ENCODE measurements at places on chromosomes 1 and 21. TPM values are rescaled to one million over a fixed set of nuclear protein-coding genes. Genes with fewer than 3 reads are reported as not detected.
A peak's percentile ranks its signal among the peaks of the same experiment; 100 is the strongest.

DNA sequence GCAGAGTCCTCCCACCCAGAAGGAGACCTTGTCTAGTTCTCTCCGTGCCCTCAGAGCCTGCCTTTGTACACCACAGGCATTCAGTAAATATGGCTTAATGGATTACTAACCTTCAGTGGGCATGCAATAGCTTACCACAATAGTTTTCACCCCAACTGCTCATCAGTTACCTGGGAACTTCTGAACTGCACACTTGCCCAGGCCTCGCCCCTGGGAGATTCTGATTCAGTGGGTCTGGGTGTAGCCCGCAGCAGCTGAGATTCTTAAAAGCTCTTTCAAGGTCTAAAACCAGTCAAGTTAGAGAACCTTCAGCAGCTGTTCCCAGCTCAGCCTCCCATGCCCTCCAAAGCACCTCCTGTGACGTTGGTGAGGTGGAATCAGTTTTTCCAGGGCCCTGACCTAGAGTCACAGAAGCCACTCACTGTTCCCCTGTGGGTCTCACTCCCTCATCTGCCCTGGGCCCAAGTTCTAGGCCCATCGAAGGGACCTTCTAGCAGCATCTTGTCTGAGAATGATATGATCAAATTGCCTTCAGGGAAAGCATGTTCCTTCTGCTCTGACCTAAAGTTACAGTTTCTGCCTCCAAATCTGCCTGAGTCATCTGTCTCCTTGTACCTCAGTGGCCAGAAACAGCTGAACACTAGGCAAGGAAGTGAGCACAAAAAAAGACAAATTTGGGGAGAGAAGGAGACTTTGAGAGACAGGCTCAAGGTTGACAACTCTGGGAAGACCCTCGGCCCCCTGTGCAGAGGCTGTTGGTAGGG lies 10.8 kb downstream of the ASAP3 start:
- H3K36me3 ChIP-seq: no peaks in the 10 kb centered on the region
- DNase-seq: no peak
- no peak overlapping the region for H3K27ac ChIP-seq
- H3K4me1 ChIP-seq: peaks cover 10% of the 10 kb centered on the region
- no peaks in the 10 kb centered on the region for H3K27me3 ChIP-seq

GRCh38 chr1:81998165-81998564 lies 197.4 kb downstream of the ADGRL2 start:
- H3K27me3 ChIP-seq: no peaks in the 10 kb centered on the region
- DNase-seq: no peak
- no peak overlapping the region for H3K27ac ChIP-seq
- no peak overlapping the region for H3K4me3 ChIP-seq

- no peaks in the 10 kb centered on the region for H3K27me3 ChIP-seq
- H3K27ac ChIP-seq: no peak overlapping the region
- DNase-seq: no peak
- no peaks in the 10 kb centered on the region for H3K36me3 ChIP-seq
- no peak overlapping the region for H3K4me3 ChIP-seq
Observed at GRCh38 chr1:246122071-246122470, 385.0 kb downstream of the SMYD3 start.

GLIS1 gene
- not detected for total RNA-seq

GRCh38 chr1:181100015-181100905 lies 11.8 kb downstream of the IER5 start:
- no peaks in the 10 kb centered on the region for H3K36me3 ChIP-seq
- peaks cover 58% of the 10 kb centered on the region for H3K27me3 ChIP-seq
- DNase-seq: peak; percentile 43

GRCh38 chr1:228210076-228210651 lies 2.3 kb downstream of the OBSCN start:
- H3K36me3 ChIP-seq: no peaks in the 10 kb centered on the region
- peaks cover 16% of the 10 kb centered on the region for H3K4me1 ChIP-seq
- peaks cover 13% of the 10 kb centered on the region for H3K27me3 ChIP-seq
- H3K27ac ChIP-seq: no peak overlapping the region

CD1E gene
- not detected for total RNA-seq

DNA sequence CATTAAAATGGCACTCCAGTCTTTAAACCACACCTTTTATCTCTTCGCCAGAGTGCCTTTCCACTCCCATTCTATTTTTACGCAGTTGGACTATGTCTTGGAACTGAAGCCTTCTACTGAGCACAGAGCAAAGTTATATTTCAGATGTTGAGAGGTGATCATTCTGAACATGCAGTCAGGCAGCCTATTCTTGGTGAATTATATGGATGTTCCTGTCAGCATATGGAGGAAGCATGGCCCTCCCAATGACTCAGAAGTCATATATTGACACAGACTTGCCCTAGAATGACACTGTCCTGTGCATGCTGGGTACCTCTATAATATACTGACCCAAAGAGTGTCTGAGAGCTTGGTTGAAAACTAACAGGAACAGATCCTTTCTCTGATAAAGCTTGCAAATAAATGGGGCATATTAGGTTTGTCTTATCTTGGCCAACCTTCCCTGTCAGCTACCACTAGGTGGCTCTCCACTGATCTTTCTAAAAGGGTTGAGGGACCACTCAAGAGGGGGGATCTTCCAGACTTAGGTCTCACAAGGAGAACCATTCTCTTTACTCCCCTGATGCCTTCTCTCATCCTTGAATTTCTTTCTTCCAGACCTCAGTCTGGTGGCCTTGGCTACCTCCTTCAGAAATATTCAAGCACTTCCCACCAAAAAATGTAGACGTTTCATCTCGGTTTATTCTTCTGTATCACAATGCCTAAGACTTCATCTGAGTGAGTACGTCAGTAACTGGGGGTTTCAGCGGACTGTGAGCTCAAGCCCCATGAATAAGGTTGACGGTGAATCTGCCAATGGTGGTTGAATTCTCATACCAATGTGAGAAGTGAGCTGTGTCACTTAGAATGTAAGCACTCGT lies 11.8 kb upstream of the ALG14 start:
- no peak overlapping the region for H3K4me3 ChIP-seq
- no peaks in the 10 kb centered on the region for H3K36me3 ChIP-seq
- no peak overlapping the region for H3K27ac ChIP-seq
- peaks cover 9% of the 10 kb centered on the region for H3K4me1 ChIP-seq

DNA sequence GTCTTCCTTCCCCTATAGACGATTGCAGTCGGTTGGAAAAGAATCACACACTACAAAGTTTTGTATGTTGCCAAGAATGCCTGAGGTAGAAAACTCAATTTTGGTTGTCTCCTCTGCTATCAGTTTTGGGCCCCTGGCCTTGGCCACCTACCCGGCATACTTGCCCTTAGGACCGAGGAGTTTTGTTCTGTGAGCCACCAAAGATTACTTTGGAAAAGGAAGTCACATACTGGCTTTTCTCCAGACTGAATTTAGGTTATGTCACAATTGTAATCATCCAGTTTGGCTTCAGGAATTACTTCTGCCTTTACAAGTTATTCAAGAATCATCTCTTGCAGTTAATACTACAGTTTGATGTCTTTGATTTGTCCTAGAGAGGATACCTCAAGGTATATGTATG lies 71.4 kb downstream of the RGL1 start:
- H3K27ac ChIP-seq: no peak overlapping the region
- no peaks in the 10 kb centered on the region for H3K36me3 ChIP-seq
- no peak for DNase-seq
- no peak overlapping the region for H3K4me3 ChIP-seq
- H3K4me1 ChIP-seq: peaks cover 21% of the 10 kb centered on the region

DNA sequence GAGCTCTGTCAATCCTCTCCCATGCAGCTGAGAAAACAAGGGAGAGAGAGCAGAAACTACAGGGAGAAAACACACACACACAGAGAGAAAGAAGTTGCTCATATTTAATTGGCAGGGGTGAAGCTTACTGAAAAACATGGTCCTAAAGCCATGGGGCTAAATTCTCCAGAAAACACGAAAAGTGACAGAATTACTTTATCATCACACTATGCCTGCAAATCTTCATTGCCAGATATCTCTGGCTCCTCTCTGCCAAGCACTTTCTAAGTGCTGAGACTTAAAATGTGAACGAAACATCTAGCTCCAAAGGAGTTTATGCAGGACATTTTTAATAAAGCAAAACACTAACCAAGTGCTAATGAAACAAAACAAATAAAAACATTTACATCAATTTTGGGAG lies 134.1 kb downstream of the DAB1 start:
- no peak for DNase-seq
- no peaks in the 10 kb centered on the region for H3K4me1 ChIP-seq
- H3K27me3 ChIP-seq: no peaks in the 10 kb centered on the region
- H3K36me3 ChIP-seq: no peaks in the 10 kb centered on the region

DNA sequence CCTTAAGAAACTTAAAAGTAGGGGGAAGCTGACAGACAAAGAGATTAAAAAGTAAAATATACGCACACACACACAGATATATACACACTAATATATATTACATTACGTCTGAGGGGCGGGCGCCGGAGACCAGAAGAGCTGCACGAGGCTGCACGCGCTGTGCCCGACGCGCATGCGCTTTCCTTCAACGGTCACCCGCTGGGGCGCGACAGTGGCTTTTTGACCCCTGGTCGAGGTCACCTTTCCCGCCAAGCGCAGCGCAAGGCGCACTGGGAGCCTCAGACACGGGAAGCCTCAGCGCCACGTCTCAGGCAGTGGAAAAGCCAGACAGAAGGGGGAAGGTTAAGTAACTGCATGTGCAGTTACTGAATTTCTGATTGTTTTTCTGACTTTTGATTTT lies at the start of gene HORMAD1:
Gene HORMAD1, minus strand, starts transcription at position 193 of the 400 bp plus-strand sequence. CDS start 1,390 bp downstream, outside the sequence.
- H3K27ac ChIP-seq: no peak within 1 kb of the TSS
- no peaks in the 10 kb centered on the region for H3K36me3 ChIP-seq
- H3K4me1 ChIP-seq: no peaks in the 10 kb centered on the region
- no peak for DNase-seq
- H3K27me3 ChIP-seq: no peaks in the 10 kb centered on the region

DNA sequence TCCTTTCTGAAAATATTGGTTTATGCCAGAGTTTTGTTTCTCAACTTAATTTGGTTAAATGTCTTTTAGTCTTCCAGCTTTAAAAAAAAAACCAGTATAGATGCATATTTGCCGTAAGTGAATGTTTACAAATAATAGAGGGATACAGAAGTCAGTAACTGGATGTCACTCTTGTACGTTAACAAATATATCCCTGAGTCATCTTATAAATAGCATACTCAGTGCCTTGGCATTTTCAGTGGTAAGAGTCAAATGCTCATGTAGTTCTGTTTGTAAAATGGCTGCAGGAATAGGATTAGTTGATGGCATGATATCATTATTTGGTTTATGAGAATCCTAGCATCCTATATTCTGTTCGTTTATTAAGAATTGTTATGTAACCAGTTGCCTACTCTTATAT lies 55.4 kb downstream of the SPEN start:
- H3K27ac ChIP-seq: no peak overlapping the region
- no peaks in the 10 kb centered on the region for H3K27me3 ChIP-seq
- no peaks in the 10 kb centered on the region for H3K4me1 ChIP-seq
- H3K4me3 ChIP-seq: no peak overlapping the region
- DNase-seq: no peak
- peaks cover 2% of the 10 kb centered on the region for H3K36me3 ChIP-seq

GRCh38 chr1:105785021-105785420 lies 1271.5 kb upstream of the PRMT6 start:
- no peaks in the 10 kb centered on the region for H3K27me3 ChIP-seq
- H3K27ac ChIP-seq: no peak overlapping the region
- H3K4me1 ChIP-seq: no peaks in the 10 kb centered on the region
- no peaks in the 10 kb centered on the region for H3K36me3 ChIP-seq
- no peak for DNase-seq
- H3K4me3 ChIP-seq: no peak overlapping the region

- H3K27ac ChIP-seq: no peak overlapping the region
- H3K4me3 ChIP-seq: peak overlapping the region; percentile 64
- H3K27me3 ChIP-seq: peaks cover 44% of the 10 kb centered on the region
- no peaks in the 10 kb centered on the region for H3K36me3 ChIP-seq
- peak; percentile 83 for DNase-seq
Observed at GRCh38 chr1:154760469-154760933, 109.6 kb downstream of the KCNN3 start.

C1orf87 gene
- total RNA-seq: not detected

ATF3 gene
- total RNA-seq: 7.8 TPM

CD52 gene
- 7.3 TPM for total RNA-seq

GRCh38 chr1:46301406-46301807 lies 2.0 kb downstream of the LRRC41 start:
- peak; percentile 31 for DNase-seq
- peak overlapping the region; percentile 97 for H3K27ac ChIP-seq
- peaks cover 26% of the 10 kb centered on the region for H3K4me1 ChIP-seq
- H3K36me3 ChIP-seq: peaks cover 6% of the 10 kb centered on the region
- H3K4me3 ChIP-seq: peak overlapping the region; percentile 81

DNA sequence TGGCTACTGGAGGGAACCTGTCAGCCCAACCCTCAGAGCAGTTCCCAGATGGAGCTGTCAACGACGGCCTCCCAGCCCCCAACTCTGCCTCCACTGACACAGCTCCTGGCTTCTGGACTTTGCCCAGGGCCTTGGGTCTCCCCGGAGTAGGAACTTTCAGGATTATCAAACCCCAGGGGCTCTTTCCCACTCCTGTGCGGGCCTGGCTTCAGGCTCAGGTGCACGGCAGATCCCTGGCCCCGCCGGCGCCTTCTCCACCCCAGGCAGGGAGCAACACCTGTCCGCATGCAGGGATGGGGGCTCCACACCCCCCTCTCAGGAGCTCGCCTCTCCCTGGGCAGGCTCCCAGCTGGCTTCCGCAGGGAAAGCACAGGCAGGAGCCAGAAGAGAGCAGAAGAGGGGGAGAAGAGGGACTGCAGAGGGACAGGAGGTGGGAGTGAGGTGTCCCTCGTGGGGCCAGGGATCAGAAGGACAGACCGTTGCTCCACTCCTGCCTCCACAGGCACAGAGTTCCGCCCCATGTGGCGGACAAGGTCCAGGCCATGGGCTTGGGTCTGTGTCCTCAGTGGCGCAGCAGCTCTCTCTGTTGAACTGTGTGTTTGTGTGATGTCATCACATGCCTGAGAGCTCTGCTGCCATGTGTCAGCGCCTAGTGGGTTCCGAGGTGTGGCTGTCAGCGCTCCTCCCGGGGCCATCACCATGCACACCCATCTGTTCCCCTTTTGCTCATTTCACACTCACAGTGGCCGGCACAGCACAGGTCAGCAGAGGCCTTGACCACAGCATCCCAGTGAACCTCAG lies 107.7 kb downstream of the PDE9A start:
- no peaks in the 10 kb centered on the region for H3K36me3 ChIP-seq
- H3K4me1 ChIP-seq: no peaks in the 10 kb centered on the region
- no peaks in the 10 kb centered on the region for H3K27me3 ChIP-seq
- H3K4me3 ChIP-seq: no peak overlapping the region
- H3K27ac ChIP-seq: no peak overlapping the region

ZNF124 gene
- 94.3 TPM for total RNA-seq

EPHA2 gene
- 40.9 TPM for total RNA-seq

DNA sequence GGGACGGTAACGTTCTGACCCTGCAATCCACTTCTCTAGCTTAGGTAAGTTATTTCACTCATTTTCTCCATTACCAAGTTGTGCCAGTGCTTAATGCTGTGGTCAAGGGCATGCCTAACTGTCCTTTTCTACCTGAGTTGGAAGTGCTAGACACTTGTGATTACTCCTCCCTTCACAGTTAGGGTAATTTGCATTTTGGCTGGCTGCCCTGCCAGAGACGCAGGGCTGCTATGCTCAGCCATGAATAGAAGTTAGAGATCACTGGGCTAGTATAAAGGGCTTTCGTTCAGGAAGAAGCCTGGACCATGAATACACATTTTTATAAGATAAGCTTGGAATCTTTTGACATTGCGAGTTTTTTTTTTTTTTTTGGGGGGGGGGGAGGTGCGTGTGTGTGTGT lies 633.2 kb upstream of the NEGR1 start:
- no peaks in the 10 kb centered on the region for H3K36me3 ChIP-seq
- no peak overlapping the region for H3K4me3 ChIP-seq
- no peaks in the 10 kb centered on the region for H3K4me1 ChIP-seq
- H3K27me3 ChIP-seq: no peaks in the 10 kb centered on the region
- no peak overlapping the region for H3K27ac ChIP-seq

C8B gene
- total RNA-seq: not detected

PAQR6 gene
- 5.0 TPM for total RNA-seq
